Endothelial cell of umbilical vein (primary cell): ENCODE measurements at places on chromosomes 16 and 17. TPM values are rescaled to one million over a fixed set of nuclear protein-coding genes. Genes with fewer than 3 reads are reported as not detected.

Gene KRTAP17-1
- total RNA-seq = not detected in 2 replicates

Gene UTS2R
- total RNA-seq = not detected in 2 replicates

Gene CPNE7
- total RNA-seq = 1.5 and 2.0 TPM in 2 replicates

Gene ICAM2
- 514 and 586 TPM in 2 replicates for total RNA-seq

Gene DHRS7C
- not detected in 2 replicates for total RNA-seq

Gene NGFR
- not detected in 2 replicates for total RNA-seq

Gene USP43
- total RNA-seq = 0.16 TPM in 1 of 2 replicates, not detected in the other

Gene SNRNP25
- 41.8 and 50.2 TPM in 2 replicates for total RNA-seq

Gene PVALEF
- total RNA-seq = not detected in 2 replicates

Gene AURKB
- total RNA-seq = 104 and 107 TPM in 2 replicates

Gene ZP2
- total RNA-seq = not detected in 2 replicates
